ENCODE measurements at places on chromosomes 13 and 19.

DNA sequence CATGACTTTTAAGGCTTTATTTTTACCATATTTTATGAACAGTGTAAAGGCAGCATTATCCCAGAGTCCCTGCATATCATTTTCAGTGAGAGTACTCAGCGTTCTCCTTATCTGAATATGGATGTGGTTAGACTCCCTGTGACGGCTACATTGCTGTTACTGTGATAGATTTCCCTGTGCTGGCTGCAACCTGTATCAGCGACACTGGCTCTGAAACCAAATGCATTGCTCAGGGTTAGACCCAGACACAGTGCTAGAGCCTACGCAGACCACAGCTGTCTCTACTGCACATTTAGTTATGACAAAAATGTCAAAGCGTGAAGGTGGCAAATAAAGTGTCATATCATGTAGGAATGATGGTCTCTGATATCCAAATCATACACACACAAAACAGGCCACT lies 138.0 kb downstream of the ENOX1 start:
- DNase-seq: no peak

DNA sequence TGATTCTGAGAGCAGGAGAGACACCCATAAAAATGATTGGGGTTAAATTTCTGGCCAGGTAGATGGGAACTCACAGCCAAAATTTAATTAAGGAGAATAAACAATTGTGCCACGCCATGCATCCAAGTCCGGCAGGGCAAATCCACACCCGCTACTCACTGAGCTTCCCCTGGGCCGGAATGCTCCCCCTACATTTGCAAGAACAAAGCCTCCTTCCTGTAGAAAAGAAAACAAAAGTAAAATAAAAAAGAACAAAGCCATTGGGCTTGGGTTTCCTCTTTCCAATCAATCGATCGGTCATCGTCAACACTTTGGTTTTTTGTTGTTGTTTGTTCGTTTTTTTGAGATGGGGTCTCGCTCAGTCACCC lies 30.2 kb upstream of the TFDP1 start:
- DNase-seq: no peak

DNA sequence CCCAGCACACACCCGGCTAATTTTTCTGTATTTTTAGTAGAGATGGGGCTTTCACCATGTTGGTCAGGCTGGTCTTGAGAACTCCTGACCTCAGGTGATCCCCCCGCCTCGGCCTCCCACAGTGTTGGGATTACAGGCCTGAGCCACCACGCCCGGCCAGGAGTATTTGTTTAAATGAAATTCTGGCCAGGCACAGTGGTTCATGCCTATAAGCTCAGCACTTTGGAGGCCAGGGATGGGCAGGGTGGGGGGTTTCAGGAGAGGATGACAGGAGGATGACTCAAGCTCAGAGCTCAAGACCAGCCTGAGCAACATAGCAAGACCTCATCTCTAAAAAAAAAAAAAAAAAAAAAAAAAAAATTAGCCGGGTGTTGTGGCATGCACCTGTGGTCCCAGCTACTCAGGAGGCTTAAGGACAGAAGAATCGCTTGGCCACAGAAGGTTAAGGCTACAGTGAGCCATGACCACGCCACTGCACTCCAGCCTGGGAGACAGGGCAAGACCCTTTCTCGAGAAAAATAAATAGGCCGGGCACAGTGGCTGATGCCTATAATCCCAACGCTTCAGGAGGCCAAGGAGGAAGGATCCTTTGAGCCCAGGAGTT lies 8.2 kb upstream of the DHDH start:
- DNase-seq: no peak

GRCh38 chr13:96481482-96481881 lies 391.6 kb downstream of the HS6ST3 start:
- no peak for DNase-seq

GRCh38 chr19:33426621-33427361 lies 53.3 kb downstream of the CEBPG start:
- no peak for DNase-seq

- no peak for DNase-seq
Measured at GRCh38 chr19:48502350-48503018, 9.2 kb downstream of the LMTK3 start.

GRCh38 chr19:33245948-33246708 lies 20.5 kb upstream of the SLC7A10 start:
- peak; percentile 59 for DNase-seq

GRCh38 chr13:42170029-42170428 lies 101.9 kb upstream of the AKAP11 start:
- no peak for DNase-seq

- no peak for DNase-seq
Measured at GRCh38 chr13:106987427-106987785, 419.5 kb upstream of the ARGLU1 start.

DNA sequence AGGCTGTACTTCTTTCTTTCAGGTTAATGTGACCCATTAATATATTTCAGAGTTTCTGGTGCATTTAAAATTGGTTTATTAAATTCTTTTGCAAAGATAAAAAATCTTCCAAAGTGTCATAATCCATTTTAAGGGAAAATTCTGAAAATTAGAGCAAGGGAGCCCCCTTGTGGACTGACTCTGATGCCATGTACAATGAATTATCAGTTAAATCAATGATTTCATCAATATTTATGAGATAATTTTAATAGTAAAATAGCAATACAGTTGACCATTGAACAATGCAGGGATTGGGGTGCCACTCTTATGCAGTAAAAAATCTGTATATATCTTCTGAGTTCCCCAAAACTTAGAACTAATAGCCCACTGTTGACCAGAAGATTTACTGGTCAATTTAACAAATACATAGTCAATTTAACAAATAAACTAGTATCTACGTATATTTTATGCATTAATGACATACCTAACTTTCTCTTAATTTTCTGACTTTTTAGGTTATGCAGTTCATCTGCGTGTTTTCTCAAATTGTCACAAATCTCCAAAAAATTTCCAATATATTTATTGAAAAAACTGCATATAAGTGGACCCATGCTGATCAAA lies 479.1 kb upstream of the MIR17HG start:
- no peak for DNase-seq

- DNase-seq: no peak
Measured at GRCh38 chr13:60282186-60282585, 114.8 kb upstream of the TDRD3 start.
